ENCODE measurements at places on chromosomes 4 and X. TPM values are rescaled to one million over a fixed set of nuclear protein-coding genes. Genes with fewer than 3 reads are reported as not detected.

DNA sequence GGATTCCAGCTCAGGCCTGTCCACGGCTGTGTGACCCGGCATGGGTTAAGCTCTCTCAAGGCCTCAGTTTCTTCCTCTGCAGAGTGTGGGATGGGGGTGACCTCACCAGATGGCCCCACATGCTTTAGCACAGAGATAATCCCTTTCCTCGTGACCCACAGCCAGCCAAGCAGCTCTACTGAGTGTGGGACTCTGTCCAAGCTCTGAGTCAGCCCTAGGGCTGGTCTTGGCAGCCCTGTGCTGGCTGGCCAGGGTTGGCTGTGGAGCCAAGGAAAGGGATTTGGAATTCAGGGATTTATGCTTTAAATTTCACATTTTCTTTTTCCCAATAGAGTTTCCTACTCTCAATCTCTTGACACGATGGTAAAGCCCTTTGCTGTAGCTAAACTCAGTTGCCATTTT is 19.7 kb upstream of the SPON2 start:
- DNase-seq: peak; percentile 32

DNA sequence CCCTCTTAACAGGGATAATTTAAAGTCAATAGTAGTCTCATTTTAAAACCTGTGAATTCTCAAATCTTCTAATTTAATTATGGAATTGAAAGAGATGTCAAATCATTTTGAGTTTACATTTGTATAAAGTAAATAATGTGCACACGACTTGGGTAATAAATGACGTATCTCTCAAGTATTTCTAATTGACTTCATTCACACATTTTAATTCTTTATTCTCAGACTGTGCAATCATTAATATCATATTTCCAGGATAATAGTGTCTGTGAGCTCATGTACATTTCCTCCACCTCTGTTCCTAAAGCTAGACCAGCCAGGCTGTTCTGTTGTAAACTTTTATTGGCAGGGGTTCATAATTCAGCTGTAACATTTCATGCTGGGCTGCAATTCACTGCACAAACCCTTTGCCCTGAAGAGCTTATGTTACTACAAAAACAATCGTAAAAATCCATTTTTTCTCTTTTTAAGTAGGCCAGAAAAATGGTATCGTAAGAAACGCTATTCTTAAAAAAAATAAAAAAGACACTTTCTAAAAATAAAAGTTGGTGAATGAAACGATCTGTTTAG is 1103.1 kb upstream of the TENM3 start:
- no peak for DNase-seq

Gene SH2D1A
- 0.44 TPM for total RNA-seq

Gene LDOC1
- 18.8 TPM for total RNA-seq

Gene CYP4V2
- total RNA-seq: 30.7 TPM
